ENCODE measurements at places on chromosomes 1 and 21.

DNA sequence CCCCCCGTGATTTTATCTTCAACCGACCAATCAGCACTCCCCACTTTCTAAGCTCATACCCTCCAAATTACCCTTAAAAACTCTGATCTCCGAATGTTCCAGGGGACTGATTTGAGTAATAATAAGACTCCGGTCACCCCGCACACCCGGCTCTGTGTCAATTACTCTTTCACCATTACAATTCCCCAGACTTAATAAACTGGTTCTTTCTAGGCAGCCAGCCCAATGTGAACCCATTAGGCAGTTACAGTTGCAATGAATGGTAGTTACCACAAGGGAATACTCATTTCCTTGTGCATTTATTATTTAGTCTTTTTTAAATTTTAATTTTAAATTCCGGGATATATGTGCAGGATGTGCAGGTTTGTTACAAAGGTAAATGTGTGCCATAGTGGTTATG lies 177.9 kb downstream of the HFM1 start:
- no peak for DNase-seq

GRCh38 chr1:116909512-116910378 lies at the start of gene PTGFRN:
PTGFRN (plus strand) TSS chr1:116909916; CDS start chr1:116910204, 288 bp downstream.
- DNase-seq: peak; percentile 48

DNA sequence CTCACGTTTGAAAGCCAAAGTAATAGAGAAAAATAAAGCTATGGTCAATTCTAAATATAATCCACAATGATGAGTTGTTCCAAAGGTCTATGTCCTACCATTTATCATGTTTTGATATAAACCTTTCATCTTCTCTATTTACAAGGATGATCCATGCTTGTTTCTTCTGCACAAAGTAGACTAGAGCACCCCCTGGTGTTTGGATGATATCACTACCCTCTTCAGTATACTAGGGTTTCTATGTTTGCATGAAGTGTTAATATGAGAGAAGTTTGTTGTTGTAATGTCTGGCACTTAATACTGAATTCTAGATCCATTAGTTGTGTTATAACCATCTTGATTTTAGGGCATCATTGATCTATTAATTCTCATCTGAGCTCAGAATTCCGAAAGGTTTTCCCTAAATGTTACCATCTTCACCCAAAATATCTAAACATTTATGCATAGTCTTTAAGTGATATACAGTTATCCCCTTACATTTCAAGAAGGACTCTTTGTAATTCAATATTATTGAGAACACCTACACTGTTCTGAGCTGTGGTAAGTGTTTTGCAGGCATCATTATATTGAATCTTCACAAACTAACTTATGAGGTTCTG lies 21.1 kb downstream of the CLDN8 start:
- no peak for DNase-seq

DNA sequence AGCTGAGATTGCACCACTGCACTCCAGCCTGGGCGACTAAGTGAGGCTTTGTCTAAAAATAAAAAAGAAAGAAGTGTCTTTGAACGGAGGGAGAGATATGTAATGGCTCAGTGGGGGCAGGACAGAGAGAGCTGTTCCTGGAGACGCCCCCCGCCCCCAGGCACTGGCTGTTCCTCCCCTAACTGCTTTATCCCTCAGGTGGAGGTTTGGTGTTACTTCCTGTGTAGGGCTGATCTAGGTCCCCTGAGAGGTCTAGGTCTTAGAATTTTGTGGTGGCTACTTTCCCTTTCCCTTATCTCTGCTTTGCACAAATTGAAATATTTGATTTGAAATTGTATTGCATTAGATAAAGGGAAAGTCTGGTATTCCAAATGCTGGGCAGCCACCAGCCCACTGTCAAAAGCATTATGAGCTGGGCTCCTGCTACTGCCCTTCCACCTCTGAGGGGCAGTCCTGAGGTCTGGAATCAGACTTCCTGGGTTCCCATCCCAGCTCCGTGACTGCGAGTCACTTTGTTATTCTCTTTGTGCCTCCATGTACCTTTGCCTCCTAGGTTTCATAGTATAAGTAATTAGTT lies 134.8 kb upstream of the KIF26B start:
- no peak for DNase-seq

DNA sequence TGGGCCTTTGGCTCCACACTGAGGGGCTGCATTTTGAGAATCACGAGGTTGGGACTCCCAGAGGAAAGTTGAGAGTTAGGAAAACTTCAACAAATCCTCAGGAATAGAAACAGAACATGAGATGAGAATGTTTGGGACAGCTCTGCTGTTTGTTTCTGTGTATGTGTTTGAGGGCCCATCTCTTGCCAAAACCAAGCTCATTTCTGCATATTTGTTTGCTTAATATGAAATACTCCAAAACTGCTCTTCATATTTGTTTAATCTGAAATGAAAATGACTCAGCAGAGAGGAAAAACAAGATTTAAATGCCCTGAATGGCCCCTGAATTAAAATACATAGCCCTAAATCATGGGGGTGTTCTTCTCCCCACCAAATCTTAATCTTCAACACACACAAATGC lies 78.1 kb downstream of the DDR2 start:
- no peak for DNase-seq

- DNase-seq: no peak
These were observed 1.5 kb downstream of the ENTREP3 start for GRCh38 chr1:155253797-155254196.

DNA sequence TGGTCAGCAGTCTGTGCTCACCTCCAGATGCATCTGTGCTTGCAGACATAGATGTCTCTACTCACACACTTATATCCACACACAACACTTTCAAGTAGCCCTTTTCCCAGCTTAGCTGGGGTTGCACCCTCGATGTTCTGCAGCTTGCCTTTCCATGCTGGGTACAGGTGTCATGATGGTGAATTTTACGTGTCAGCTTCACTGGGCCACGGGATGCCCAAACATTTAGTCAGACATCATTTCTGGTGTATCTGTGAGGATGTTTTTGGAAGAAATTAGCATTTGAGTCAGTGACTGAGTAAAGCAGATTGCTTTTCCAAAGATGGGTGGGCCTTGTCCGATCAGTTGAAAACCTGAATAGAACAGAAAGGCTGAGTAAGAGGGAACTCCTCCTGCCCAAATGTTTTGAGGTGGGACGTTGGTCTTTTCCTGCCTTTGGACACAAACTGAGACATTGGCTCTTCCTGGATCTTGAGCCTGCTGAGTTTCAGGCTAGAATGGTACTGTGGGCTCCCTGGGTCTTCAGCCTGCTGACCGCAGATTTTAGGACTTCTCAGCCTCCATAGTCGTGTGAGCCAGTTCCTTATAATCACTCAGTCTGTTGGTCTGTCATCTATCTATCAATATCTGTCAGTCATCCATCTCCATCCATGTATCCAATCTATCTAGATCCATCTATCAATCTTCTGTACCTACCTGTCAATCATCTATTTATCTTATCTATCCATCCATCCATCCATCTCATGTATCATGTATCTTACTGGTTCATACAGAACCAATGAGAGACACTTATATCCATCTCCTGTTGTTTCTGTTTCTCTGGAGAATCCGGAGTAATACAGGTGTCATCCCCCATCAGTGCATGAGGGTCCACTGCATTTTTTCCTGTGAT lies 12.7 kb upstream of the OBSCN start:
- DNase-seq: no peak

GRCh38 chr21:40227096-40227495 lies 359.9 kb downstream of the PCP4 start:
- DNase-seq: no peak

GRCh38 chr1:170856455-170856854 lies 78.9 kb upstream of the MROH9 start:
- DNase-seq: no peak

GRCh38 chr1:117821774-117822482 lies 107.5 kb downstream of the GDAP2 start:
- DNase-seq: no peak

- no peak for DNase-seq
These were observed 94.8 kb downstream of the UBR4 start for GRCh38 chr1:19115082-19115808.

DNA sequence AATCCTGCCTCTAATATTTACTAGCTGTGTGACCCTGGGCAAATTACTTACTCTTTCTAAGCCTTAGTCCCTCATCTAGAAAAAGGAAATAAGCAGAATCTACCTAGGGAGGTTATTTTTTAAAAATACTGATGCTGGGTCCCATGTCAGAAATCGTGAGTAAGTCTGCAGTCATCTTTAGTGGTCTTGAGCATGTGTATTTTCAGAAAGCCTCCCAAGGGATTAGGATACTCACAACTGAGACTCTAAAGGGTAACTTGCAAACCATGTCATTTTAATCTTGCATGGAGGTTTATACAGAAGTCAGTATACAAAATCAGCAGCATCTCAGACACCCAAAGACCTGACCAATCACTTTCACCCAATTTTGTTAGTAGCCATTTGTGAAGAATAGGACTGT lies 43.2 kb downstream of the DSTYK start:
- DNase-seq: no peak

DNA sequence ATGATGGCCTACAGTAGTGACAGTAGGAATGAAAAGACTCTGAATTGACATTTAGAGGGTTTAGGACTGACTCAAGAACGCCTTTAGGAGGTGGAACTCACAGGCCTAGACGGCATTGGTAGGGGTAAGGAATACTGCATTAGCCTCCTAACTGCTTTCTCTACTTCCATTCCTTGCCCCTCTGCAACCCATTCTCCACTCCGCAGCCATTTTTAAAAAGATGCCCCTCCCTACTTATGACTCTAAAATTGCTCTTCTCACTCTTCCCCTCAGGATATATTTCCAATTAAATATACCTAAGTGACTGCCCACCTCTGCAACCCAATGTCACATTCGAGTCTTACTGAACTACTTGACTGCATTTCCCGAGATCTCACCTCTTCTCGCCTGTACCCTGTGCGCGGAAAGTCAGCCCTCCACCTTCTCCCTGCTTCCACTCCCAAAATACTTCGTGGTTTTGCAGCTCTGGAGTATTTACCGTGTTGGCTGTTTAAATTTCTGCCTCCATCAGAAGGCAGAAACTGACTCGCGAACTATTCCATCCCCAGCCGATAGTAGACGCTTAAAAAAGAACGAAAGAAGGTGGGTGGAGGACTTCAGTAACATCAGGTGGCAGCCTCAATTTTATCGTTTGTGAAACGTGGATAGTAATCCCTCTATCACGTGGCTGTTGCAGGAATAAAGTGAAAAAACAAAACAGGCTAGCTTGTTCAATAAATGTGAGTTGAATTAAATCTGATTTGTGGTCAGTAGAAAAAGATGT lies 1.1 kb upstream of the YBX1 start:
- peak; percentile 31 for DNase-seq
